ENCODE measurements at places on chromosomes 4 and X.

DNA sequence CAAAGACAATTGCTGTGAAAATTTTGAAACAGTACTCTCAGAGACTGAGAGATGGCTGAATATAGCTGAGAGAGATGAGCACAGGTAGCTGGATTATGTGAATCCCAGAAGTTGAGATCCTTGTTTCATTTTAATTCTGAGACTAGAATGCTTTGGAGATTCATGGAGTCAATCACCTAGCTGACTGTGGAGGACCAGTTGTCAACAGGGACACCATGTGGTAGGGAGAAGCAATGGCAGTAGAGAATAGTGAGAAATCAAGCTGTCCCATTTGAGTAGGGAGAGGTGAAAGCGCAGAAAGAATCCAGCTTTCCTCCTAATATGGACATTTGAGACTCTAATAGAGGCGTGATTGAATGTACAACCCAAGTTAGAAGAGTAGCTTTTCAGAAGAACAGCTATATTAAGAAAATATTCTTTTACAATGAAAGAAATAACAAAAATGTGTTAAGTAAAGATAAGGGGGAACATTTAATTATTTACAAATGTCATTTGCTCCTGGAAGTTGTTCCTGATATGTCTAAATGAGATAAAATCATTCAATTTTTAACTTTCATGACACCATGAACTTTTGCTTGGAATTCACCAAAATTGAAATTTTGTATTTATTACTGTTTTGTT lies 30.3 kb upstream of the GLRB start:
- DNase-seq: no peak

GRCh38 chr4:2849267-2850152 lies 5.9 kb downstream of the ADD1 start:
- no peak for DNase-seq

DNA sequence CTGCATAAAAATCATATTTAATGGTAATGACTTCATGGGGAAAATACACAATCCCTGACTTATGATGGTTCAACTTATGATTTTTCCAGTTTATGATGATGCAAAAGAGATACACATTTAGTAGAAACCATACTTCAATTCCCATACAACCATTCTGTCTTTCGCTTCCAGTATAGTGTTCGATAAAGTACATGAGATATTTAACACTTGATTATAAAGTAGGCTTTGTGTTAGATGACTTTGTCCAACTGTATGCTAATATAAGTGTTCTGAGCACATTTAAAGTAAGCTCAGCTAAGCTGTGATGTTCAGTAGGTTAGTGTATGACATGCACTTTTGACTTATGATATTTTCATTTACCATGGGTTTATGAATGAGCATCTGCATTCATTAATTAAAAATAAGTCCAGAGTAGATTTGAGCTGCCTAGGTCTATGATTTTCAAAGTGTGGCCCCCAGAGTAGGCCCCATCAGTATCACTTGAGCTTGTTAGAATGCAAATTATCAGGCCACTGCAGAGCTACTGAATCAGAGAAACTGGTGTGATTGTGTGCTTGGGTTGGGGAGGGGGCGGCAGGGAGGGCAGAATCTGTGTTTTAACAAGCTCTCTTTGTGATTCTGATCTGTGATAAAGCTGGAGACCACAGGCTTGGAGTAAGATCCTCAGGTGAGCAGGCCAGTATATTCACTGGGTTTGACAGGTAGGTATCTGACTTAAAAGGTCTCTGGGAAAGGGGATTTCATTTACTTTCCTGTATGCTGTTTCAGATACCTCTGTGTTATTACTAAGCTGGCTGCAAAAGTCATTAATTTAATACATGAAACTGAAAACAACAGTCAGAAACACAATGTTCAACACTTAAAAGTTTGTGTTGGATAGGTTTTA lies 8.4 kb downstream of the ATP10D start:
- no peak for DNase-seq

- no peak for DNase-seq
Observed at GRCh38 chrX:112341598-112341997, 259.0 kb upstream of the TRPC5 start.

GRCh38 chr4:177769155-177769554 lies 326.9 kb upstream of the AGA start:
- no peak for DNase-seq

DNA sequence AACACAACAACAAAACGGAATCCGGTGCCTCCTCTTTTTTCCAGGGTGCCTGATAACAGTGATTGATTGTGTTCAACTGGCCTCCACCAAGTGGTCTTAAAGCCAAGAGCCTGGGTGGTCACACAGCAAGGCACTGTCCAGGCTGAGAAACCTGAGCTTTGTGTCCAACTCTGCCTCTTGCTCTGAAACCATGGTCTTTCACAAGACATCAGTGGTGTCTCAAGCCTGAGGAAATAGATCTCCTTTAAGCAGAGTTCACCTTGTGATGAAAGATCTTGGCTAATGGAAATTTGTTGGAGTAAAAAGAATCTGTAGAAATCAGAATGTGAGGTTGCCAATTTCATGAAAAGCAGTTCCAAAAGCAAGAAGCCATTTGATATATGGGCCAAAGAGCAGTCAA lies 47.3 kb upstream of the ACSL1 start:
- DNase-seq: no peak

GRCh38 chr4:38078590-38079421 lies 118.6 kb downstream of the PTTG2 start:
- no peak for DNase-seq

- no peak for DNase-seq
Observed at GRCh38 chr4:76200771-76201231, 12.8 kb downstream of the SCARB2 start.

- DNase-seq: no peak
Observed at GRCh38 chr4:87316961-87317360, 5.7 kb downstream of the HSD17B13 start.

DNA sequence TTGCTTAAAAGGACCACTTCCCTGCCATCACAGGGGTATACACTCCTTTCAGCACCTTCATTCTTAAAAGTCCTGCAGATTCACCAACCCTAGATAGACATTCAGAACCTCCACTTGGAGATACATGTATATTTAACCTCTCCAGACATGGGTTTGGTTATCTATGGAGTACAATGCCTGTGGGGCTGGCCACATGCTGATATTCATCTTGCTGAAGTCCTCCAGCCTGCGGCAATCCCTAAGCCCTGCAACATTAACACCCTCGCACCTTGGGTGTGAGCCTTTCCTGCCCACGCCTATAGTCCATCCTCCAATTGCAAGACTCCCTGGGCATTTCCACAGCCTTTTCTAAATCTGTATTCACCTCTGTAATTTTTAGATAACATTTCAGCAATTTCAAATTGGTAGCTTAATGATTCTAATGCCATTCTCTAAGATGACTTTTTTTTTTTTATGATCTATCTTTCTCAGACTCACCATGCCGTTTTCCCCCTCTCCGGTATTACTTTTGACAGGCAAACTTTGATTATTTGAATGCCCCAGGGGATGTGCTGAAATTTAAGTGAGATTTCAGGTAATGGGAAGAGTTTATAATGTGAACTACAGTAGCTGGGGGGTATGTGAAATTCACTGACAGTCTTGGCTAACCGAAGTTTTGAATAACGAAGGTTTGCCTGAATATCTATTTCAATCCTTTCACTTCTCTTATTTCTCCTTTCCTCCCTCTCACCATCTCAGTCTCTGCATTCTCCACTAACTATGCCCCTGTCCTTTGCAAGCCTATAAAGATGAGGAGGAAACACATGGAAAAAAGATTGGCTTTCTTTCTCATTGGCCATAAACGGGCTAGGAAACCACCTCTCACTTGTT lies 24.1 kb downstream of the CCDC149 start:
- no peak for DNase-seq

- DNase-seq: no peak
Observed at GRCh38 chr4:70533211-70533610, 14.8 kb downstream of the AMTN start.

GRCh38 chr4:7893539-7893938 lies 46.1 kb downstream of the AFAP1 start:
- no peak for DNase-seq

DNA sequence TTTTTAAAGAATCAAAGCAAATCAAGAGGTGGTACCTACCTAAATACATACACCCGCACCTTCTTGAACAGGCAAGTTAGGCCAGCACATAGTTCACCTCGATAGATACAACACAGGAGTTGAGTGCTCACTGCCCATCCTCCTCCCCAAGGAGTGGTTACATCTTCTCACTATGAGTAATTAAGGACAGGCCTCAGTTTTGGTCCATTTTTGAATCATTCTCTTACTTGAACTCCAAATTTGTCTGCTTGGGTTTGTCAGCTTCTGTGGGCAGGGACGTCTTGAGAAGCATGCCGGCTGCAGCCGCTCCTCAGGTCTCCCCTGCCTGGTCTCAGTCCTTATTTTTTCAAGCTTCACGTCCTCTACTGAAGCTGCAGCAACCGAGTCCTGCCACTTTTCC lies 190.6 kb upstream of the RBPJ start:
- DNase-seq: no peak

DNA sequence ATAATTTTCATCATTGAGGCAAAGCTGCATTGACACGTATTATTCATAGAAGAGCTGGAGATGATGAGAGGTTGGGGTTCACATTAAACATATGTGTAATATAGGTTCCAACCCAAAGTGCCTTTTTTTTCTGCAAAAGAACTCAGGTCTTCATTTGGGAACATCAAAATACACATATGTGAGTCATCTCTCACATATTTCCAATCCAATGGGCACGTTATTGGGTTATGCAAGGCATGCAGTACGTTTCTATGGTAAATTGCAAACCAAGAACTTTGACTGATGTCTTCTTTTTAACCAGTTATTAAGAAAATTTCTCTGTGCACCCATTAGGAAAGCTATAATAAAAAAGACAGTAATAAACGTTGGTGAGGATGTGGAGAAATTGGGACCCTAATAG lies 150.3 kb upstream of the FAM9B start:
- DNase-seq: no peak

DNA sequence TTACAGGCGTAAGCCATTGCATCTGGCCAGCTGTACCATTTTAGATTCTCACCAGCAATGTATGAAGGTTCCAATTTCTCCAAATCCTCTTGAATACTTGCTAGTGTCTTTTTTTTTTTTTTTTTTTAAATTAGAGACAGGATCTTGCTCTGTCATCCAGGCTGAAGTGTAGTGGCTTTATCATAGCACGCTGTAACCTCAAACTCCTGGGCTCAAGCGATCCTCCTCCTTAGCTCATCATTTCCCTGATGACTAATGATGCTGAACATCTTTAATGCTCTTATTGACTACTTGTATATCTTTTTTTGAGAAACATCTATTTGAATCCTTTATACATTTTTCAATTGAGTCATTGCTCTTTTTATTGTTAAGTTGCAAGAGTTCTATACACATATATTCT lies 40.3 kb downstream of the HDAC8 start:
- DNase-seq: no peak

- DNase-seq: no peak
Observed at GRCh38 chr4:149176039-149176438, 639.6 kb downstream of the IQCM start.

DNA sequence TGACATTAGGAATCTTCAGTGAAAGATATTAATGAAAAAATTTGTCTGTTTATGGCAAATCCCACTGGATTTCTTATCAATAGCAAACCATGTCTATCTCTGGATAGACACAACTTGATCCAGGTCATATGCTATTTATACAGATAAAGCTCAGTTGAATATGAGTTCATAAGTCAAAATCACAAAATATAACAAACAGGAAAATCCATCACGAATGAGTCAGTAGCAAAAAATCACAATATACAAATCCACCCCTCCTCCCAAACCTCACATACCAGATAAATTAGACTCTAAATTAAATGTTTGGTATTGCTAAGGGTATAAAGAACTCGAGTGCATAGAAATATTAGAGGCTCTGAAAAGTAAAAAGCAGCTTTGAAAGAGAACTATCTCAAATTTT lies 420.5 kb downstream of the TLL1 start:
- DNase-seq: no peak

DNA sequence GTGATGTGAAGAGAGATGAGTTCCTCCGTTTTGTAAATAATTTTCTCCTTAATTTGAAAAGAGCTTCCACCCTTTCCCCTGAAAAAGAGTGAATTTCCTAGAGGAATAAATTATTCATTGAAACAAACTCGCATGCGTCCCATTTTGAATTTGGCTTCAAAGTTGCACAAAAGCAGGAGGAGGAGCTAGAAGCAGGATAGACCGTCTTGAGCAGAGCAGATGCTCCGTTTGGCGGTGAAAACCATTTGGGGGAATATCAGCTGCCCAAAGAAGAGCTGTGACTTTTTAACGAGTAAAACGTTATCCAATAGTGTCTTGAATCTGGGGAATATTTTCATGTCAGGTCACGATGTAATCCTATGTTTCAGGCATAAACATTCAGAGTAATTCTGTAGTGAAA lies 42.0 kb downstream of the FAM149A start:
- no peak for DNase-seq

GRCh38 chr4:69075061-69075792 lies 21.0 kb upstream of the UGT2B7 start:
- no peak for DNase-seq

GRCh38 chrX:114134465-114134864 lies 449.4 kb upstream of the HTR2C start:
- DNase-seq: no peak

DNA sequence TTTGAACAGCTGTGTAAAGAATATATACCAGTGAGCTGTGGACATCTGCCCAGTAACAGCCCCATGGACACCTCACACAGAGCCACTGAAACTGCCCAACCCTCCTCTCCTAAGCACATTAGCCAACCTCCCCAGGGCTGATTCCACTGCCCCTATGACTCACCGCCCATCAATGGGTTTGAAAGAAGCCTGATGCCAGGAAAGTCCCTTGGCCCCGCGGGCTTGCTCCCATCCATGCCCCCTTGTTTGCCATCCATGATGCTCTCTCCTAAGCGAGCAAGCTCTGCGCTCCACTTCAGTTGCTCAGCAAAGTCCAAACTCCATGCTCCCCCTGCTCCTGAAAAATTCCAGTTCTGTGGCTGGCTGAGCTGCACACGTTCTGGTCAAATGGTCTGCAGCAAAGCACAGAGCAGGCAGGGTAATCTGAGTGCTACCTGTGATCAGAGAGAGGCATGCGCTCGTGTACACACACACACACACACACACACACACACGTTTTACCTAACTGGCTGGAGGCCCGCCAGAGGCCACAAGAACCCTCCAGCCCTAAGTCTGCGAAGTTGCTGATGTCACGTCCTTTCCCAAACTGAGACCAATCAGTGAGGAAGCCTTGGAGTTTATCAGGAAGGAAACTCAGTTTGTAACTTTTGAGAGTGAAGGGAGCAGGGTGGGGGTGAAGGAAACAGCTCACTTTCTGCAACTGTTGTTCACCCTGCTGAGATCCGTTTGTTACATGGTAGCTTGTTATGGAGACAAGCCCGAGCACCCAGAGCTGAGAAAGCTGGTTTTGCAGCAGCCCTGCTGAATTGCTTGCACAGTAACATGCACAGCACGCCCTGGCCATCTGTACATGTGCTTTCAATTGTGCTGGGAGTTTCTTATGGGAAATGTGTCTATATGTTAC lies at the start of gene ASB9:
Gene ASB9 (minus strand): TSS at position 466 of the 904 bp plus-strand sequence. CDS start 209 bp downstream, at position 257.
- no peak for DNase-seq

- no peak for DNase-seq
Observed at GRCh38 chr4:188266386-188266785, 127.1 kb downstream of the TRIML1 start.

- DNase-seq: no peak
Observed at GRCh38 chr4:126957556-126957955, 675.2 kb upstream of the INTU start.

- DNase-seq: no peak
Observed at GRCh38 chr4:62126064-62126732, 926.1 kb downstream of the ADGRL3 start.

Data from cortex of kidney (tissue), 1 donor.